ENCODE measurements at places on chromosomes 11 and 22.

- no peaks in the 10 kb centered on the region for H3K4me1 ChIP-seq
- no peaks in the 10 kb centered on the region for H3K36me3 ChIP-seq
- DNase-seq = no peak
These were observed 2.0 kb downstream of the NTM start for GRCh38 chr11:131372234-131372962.

DNA sequence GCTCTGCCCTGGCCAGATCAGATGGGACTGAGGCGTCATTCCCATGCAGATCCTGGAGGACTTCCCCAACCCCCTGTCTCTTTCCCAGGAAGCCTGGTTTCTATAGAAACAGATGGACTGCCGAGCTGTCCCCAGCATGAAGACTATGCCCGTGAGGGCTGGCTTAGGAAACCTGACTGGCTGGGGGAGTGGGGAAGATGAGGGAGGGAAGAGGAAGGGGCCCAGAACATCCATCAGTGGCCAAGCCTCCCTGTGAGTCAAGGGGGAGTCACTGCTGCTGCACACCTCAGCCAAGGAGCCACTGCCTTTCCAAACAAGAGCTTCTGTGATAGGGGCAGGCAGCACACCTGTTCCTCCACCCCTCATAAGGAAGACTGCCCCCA lies 5.8 kb downstream of the TP53I11 start:
- no peak for DNase-seq
- no peak overlapping the region for H3K4me3 ChIP-seq

DNA sequence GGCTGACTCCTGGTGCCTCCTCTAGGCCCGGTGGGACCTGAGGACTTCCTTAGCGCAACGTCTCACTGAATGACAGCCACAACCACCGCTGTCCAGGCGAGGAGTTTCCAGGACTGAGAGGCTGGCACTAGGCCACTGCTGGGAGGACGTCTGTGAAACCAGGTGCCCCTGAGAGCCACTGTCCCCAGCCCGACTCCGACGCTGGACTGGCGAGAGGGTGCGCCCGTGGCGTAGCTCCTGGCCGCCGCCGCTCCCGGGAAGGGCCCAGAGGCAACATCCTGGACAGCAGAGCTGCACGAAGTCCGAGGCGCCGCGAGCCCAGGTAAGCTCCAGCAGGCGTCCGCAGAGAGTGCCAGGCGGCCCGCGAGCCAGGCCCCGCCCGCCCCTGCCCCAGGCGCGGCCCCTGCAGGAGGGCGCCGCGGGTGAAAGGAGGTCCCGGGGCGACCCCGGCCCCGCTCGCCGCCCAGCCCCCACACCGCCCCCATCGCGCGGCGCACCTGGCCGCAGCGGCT lies 525 bp downstream of the DGCR2 start:
- H3K4me3 ChIP-seq = peak overlapping the region; percentile 92
- peaks cover 46% of the 10 kb centered on the region for H3K4me1 ChIP-seq
- no peaks in the 10 kb centered on the region for H3K27me3 ChIP-seq
- peak overlapping the region; percentile 78 for H3K27ac ChIP-seq
- no peaks in the 10 kb centered on the region for H3K36me3 ChIP-seq

DNA sequence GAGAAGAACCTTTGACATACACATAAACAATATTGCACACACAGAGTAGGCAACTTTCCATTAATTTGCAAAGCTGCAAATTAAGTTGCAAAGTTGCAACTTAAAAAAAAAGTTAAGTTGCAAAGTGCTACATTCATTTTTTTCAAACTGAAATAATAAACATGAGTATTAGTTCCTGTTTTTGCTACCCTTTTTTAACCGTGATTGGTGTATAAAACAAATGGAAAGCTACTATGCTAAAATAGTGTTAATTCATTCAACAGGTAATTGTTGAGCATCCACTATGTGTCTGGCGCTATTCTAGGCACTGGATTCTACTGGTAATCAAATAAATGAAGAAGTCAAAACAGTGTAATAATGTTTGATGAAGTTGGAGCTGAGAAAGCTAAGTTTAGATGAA lies 8.1 kb downstream of the ZFP91 start:
- DNase-seq = no peak
- no peaks in the 10 kb centered on the region for H3K4me1 ChIP-seq
- no peaks in the 10 kb centered on the region for H3K27me3 ChIP-seq
- H3K4me3 ChIP-seq = no peak overlapping the region

- H3K27ac ChIP-seq = no peak overlapping the region
- no peaks in the 10 kb centered on the region for H3K4me1 ChIP-seq
- no peaks in the 10 kb centered on the region for H3K27me3 ChIP-seq
- no peak for DNase-seq
- H3K36me3 ChIP-seq = no peaks in the 10 kb centered on the region
These were observed 22.1 kb upstream of the SYT7 start for GRCh38 chr11:61602775-61603569.

DNA sequence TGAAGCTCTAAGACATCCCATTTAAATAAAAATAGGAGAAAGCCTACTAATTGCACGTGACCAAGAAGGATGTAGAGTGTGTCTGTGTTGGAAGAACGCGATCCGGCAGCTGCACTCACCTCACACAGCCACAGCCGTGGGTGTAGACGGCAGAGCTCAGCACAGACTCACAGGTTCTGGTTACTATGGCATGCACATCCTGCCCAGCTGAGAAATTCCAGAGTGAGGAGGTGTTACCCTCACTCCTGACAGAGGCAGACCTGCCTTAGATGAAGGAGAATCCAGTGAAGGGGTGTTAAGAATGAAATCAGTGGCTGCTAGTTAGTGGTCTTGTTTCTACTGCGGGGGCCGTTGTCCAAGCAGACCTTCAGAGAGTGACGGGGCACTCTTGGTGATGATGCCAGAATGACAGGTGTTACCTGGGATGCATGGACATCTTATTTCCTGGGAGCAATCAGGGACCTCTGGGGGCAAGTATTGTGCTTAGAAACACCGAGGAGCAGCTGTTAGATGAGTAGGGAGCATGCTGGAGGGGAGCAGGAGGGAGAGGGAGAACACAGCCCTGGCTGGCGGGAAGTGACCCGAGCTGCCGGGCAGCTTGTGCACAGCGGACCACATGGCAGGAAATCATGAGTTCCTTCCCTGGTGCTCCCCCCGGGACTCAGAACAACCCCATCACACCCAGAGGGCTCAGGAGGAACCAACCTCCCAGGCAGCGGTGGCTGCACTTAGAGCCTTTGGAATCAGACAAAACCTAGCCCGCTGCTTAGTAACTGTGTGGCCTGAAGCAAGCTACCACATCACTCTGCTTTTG lies 12.3 kb downstream of the KCNJ5 start:
- no peaks in the 10 kb centered on the region for H3K36me3 ChIP-seq
- no peak overlapping the region for H3K27ac ChIP-seq
- DNase-seq = no peak
- peaks cover 8% of the 10 kb centered on the region for H3K4me1 ChIP-seq
- peaks cover 3% of the 10 kb centered on the region for H3K27me3 ChIP-seq

GRCh38 chr11:61375761-61376108 lies 13.6 kb downstream of the TMEM138 start:
- DNase-seq = no peak
- H3K4me1 ChIP-seq = no peaks in the 10 kb centered on the region
- no peaks in the 10 kb centered on the region for H3K36me3 ChIP-seq
- no peak overlapping the region for H3K27ac ChIP-seq
- H3K4me3 ChIP-seq = no peak overlapping the region

DNA sequence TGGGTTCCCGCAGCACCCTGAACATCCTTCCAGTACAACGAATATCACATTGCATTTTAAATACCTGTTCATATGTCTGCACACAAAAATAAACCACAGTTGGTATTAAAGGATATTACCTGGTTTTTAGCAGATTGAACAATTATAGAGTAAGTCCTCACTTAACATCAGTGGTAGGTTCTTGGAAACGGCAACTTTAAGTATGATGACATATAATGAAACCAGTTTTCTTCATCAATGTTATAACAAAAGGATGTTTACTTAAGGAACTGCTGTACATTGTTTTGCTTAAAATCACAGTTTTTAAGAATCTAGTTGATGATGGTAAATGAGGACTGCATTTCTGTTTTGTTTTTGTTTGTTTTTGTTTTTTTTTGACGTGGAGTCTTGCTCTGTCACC lies 28.0 kb downstream of the TRIM66 start:
- no peak overlapping the region for H3K27ac ChIP-seq
- no peaks in the 10 kb centered on the region for H3K4me1 ChIP-seq
- no peak for DNase-seq
- no peak overlapping the region for H3K4me3 ChIP-seq
- H3K36me3 ChIP-seq = peaks cover 10% of the 10 kb centered on the region

DNA sequence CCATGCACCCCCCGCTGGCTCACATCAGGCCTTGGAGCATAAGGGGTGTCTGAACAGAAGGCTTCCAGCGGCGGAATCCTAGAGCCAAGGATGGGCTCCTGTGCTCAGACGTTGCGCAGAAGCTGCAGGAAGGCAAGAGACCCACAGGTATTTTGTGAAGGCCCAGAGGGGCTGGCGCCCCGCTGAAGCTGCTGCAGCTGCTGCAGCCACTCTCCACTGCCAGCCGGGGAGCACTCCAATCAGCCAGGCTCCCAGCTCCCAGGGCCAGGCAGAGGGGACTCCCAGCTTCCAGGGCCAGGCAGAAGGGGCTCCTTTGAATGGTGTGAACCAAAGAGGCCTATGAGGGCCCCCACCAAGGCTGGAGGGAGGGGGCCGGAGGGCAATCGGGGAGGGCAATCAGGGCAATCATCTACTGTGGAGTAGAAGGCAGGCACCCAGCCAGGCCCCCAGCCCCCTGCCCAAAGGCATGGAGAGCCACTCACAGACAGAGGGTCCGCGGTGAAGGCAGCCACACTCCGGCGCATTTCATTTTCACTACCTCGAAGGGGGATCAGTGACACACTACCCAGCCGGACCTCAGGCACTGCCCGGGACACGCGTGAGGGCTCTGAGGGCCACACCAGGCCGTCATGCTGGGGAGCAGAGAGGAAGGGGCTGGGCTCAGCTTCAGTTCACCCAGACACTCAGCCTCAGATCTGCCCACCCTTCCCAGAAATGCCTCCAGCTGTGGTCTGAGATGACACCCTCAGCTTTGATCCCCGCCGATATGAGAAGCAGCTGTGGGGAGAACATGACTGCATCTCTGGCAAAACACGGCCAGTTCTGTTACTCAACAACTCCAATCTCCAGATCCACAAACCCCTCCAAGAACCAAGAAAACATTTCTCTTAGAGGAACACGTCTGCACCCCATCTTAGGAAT lies 11.6 kb upstream of the PDE2A start:
- no peaks in the 10 kb centered on the region for H3K27me3 ChIP-seq
- no peak overlapping the region for H3K27ac ChIP-seq
- no peak for DNase-seq
- peaks cover 21% of the 10 kb centered on the region for H3K36me3 ChIP-seq
- no peak overlapping the region for H3K4me3 ChIP-seq
- H3K4me1 ChIP-seq = no peaks in the 10 kb centered on the region

DNA sequence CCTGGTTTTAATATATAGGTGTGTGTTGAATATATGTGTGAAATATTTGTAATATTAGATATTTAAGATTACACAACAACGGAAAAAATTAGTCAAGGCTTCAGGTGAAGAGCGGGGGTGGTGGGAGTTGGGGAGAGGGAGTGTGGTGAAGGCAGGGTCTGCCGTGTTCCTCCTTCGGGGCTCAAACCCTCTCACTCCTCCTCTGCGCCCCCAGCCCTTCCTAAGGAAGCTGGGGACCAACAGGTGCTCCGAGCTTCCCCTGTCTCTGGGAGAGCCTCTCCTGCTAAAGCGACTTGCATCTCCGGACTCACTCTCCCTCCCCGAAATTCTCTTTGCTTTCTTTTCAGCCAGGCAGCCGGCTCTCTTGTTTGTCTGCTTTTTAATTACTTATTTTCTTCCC lies 960 bp upstream of the CADM1 start:
- H3K4me3 ChIP-seq = peak overlapping the region; percentile 55
- H3K4me1 ChIP-seq = peaks cover 21% of the 10 kb centered on the region
- no peak for DNase-seq
- no peak overlapping the region for H3K27ac ChIP-seq
- H3K36me3 ChIP-seq = no peaks in the 10 kb centered on the region
- peaks cover 34% of the 10 kb centered on the region for H3K27me3 ChIP-seq

- peaks cover 39% of the 10 kb centered on the region for H3K4me1 ChIP-seq
- H3K27me3 ChIP-seq = peaks cover 8% of the 10 kb centered on the region
- H3K36me3 ChIP-seq = no peaks in the 10 kb centered on the region
These were observed 6.0 kb downstream of the SCARF2 start for GRCh38 chr22:20431511-20432192.

DNA sequence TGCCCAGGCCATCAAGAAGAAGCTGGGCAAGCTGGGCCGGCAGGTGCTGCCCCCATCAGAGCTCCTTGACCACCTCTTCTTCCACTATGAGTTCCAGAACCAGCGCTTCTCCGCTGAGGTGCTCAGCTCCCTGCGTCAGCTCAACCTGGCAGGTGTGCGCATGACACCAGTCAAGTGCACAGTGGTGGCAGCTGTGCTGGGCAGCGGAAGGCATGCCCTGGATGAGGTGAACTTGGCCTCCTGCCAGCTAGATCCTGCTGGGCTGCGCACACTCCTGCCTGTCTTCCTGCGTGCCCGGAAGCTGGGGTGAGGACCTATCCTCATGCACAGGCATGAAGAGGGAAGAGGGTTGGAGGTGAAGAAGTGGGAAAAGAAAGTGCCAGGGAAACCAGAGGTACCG lies 5.3 kb upstream of the NHERF4 start:
- no peak overlapping the region for H3K27ac ChIP-seq
- no peaks in the 10 kb centered on the region for H3K4me1 ChIP-seq
- H3K36me3 ChIP-seq = no peaks in the 10 kb centered on the region

DNA sequence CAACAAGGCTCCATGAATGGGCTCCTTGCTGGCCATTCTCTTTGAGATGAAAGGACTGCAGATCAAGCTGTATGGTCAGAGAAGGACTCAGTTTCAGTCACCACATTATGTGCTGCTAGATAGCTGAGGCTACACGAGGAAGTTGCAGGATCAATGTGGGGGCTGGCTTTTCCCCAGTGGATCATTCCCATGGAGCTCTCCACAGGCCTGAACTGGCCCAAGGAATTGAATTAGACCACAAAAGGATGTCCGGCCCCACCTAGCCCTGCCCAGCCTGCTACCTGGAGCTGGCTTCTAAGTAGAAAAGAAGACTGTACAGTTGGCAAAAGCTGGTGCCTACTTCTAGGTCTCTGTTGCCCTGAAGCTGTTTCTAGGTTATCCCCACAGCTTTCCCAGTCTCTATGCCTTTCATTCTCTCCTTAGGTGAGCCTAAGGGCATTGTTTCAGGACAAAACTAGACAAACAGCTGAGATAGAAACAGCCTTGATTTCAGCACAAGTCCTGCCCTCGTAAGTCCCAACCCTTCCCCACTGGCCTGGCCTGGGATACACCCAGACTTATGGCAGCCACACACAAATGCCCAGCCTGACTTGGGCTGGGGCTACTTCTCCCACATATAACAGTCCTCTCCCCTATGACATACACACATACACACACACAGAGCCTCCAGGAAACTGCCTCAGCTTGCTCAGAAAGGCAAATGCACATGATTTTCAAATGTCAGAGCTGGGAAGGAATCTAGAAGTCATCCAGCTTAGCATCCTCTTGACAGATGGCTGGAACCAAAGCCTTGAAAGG lies 129.1 kb upstream of the NCAM1 start:
- no peaks in the 10 kb centered on the region for H3K27me3 ChIP-seq
- H3K27ac ChIP-seq = no peak overlapping the region

- H3K27ac ChIP-seq = peak overlapping the region; percentile 50
- no peak for DNase-seq
These were observed 21.4 kb downstream of the CD6 start for GRCh38 chr11:60992842-60993409.

All from effector memory CD4-positive, alpha-beta T cell (primary cell).